CD4-positive, alpha-beta T cell treated with Interleukin-12 subunit alpha and Interleukin-12 subunit beta, for 1 hour (primary cell): ENCODE measurements at places on chromosomes 3 and 15.

GRCh38 chr15:87608238-87609028 is 648.1 kb downstream of the NTRK3 start:
- DNase-seq = no peak

- peak; percentile 78 for DNase-seq
Observed at GRCh38 chr3:49671291-49672288, 2.6 kb upstream of the APEH start.

DNA sequence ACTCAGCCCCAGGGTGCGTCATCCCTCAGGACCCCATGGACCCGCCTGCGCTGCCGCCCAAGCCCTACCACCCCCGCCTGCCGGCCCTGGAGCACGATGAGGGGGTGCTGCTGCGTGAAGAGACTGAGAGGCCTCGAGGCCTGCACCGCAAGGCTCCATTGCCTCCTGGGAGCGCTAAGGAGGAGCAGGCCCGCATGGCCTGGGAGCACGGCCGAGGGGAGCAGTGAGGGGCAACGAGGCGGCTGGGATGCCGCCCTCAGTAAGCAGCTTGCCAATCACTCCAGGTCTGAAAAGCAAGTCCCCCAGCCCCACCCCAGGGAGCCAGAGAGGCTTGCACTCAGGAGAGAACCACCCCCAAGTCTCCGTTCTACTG is 3.8 kb upstream of the MANF start:
- no peak for DNase-seq

DNA sequence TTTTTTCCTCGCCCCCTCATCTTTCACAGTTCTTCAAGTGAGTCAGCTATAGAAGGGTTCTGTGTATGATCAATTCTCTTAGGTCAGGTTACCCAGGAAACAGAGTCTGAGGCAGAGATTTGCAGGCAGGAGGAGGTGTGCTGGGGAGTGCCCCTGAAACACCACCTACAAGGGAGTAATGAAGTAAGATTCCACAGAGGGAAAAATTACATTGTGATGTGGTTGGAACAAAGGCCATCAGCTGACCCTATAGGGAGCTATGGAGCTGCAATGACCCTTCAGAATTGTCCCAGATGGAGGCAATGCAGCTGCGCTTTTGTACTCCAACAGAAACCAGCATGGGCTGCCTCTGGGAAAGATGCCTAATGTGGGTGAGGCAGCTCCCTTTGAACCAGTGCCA is 142.2 kb upstream of the CNTN3 start:
- DNase-seq = no peak

DNA sequence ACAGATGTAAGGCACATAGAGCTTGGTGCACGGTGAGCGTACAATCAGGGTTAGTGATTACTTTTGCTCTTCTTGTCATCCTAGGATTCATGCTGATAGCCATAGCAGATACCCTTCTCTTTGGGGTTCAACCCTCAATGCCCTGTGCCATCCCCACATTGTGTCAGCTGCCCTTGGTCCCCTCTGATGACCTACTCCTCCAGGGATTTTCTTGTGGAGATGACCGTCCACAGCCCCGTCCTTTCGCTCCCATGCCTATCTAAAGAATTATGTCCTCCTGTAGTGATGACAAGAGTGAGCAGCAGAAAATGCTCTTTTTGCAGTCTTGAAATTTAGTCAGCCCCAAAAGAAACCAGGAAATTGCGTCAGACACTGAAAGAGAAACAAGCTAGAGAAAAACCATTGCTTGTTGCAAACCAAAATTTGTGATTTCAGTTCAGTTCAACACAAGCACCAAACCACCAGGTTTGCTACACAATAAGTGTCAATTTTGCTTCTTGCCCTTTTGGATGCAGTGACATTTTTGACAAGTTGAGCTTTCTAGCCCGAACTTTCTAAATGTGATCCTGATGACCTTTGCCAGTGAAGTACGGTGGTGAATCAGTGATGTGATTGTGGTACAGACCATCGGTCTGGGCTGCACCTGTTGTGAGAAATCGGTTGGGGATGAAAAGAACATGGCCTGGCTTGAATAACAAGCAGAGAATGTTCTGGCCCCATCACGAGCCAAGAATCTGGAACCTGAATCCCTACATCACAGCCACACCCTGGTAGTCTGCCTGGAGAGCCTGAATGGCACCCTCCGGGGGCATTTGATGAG is 41.3 kb downstream of the CMTM7 start:
- peak; percentile 75 for DNase-seq
